ENCODE measurements at places on chromosomes 4 and X. TPM values are rescaled to one million over a fixed set of nuclear protein-coding genes. Genes with fewer than 3 reads are reported as not detected.

Gene GYG2
- polyA plus RNA-seq = not detected

Gene IL13RA2
- 0.34 TPM for polyA plus RNA-seq

GRCh38 chrX:24231131-24231540 lies 81.6 kb downstream of the ZFX start:
- DNase-seq = peak; percentile 66

DNA sequence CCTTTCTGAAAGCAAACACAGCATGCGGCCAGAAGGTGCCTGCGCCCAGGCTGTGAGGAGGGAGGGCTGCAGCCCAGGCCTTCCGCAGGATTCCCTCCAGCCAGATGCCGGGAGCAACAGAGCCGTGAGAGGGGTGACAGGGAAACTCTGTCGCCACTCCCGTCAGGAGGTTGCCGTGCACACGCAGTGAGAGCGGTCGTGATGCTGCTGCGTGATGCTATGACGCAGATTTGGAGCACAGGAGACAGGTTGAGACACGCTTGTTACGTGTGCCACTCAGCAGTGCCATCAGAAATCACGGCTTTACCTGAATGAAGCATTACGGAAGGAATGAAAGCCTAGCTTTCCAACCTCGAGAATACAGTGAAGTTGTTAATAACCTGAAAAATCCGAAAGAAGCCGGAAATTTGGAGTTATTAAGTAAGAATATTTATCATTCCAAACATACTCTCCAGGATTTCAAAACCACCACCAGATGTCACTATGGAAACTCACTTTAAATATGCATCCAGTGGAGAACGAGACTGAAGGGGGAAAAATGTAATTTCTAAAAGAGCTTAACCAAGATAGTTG lies 54.4 kb downstream of the FAT1 start:
- peak; percentile 56 for DNase-seq

DNA sequence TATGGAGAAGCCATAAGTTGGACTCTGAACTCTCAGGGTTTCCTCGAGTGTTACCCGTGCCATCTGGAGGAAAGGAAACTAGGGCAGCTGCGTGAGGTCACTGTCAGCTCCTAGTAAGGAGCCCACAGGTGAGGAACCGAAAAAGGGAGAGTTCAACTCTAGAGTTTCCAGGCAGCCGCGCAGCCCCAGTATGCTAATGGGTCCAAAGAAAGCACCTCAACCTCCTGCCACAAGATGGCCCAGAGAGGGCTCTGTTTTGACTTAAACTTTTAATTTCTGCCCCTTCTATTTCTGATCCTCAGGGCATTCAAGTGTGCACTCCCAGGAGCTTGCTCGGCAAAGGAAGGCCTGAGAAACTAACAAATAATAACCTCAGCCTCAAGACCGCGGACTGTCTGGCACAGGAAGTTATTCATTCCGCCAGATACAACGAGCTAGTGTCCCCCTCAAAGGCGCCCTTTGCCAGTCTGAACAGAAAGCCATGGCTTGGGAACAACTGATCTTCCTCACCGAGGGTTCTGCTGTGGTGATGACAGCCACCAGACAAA lies 13.9 kb downstream of the SCARB2 start:
- DNase-seq = no peak

Gene ADGRG2
- polyA plus RNA-seq = 10.1 TPM

DNA sequence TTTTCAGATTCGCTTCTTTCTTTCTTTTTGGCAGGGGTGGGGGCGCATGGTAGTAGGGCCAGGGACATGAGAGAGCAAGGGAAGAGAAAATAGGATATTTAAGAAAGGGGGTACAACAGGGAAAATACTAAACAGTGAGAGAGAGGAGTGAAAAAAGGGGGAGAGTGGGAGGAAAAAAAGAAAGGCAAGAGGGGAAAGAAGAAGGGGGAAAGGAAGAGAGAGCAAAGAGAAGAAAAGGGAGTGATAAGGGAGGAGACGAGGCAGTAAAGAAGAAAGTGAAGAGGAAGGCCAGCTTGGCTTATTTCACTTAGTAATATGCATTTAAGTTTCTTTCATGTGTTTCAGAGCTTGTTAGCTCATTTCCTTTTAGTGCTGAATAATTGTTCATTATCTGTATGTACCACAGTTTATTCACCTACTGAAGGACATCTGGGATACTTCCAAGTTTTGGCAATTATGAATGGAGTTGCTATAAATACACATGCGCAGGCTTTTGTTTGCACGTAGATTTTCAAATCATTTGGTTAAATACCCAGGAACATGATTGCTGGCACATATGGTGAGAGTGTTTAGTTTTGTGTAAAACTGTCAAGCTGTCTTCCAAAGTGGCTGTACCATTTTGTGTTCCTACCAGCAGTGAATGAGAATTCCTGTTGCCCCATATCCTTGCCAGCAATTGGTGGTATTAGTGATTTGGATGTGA lies 37.3 kb downstream of the CASP6 start:
- no peak for DNase-seq
